RWPE2 (cell line): ENCODE measurements at places on chromosomes 3 and 15.

DNA sequence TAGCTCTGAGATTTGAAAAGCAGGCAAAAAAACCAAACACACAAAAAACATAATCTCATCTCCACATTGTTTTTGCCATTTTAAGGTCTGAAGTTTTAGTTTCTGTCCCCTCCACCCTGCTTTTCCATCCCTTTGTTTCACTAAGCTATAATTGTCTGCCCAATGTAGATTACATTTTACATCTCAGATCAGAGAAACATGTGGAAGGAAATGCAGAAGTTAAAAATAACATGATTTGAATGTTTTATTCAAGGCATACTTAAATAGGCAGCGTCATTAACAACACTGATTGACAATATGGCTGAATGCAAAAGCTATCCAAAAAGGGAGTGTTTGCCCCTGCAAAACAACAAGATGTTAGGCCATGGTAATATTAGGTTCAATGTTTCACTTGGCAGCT, 448.1 kb upstream of the ZNF385D start:
- no peak overlapping the region for H3K4me3 ChIP-seq
- no peak for DNase-seq
- no peaks in the 10 kb centered on the region for H3K4me1 ChIP-seq
- no peaks in the 10 kb centered on the region for H3K36me3 ChIP-seq

DNA sequence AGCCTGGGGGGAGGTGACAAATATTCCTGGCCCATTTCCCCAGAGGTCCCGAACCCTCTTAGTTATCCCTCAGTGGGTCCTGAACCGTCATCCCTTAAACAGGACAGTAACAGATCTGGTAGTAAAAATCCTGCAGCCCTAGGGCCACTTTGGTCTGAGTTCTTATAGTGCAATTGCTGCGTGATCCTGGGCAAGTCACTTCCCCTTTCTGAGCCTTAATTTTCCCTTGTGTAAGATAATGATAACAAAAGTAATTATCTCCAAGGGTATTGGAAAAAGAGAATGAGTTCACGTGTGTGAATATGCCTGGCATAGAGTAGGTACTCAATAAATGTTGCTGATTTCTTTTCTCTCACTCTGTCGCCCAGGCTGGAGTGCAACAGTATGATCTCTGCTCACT, 2.9 kb upstream of the JAGN1 start:
- no peak overlapping the region for H3K27ac ChIP-seq
- no peaks in the 10 kb centered on the region for H3K27me3 ChIP-seq
- DNase-seq, result no peak

DNA sequence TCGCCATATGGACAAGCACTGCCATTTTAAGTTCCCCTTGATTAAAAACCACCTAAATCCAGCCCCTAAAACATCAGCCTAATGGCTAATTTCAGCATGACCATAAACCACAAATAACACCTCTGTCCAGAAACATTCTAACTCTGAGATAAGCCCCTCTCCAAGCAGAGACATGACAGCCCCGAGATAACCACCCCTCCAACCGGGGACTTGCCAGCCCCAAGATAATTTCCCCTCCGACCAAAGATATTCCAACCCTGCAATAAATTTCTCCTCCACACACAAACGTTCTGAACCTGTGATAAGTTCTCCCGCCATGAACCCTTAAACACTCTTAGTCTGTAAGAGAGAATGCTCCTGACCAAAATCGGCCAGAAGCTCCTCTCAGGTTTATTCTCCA, 586.8 kb downstream of the EDEM1 start:
- DNase-seq, result no peak
- H3K4me1 ChIP-seq, result no peaks in the 10 kb centered on the region
- no peaks in the 10 kb centered on the region for H3K27me3 ChIP-seq
- H3K4me3 ChIP-seq, result no peak overlapping the region
- H3K36me3 ChIP-seq, result no peaks in the 10 kb centered on the region

DNA sequence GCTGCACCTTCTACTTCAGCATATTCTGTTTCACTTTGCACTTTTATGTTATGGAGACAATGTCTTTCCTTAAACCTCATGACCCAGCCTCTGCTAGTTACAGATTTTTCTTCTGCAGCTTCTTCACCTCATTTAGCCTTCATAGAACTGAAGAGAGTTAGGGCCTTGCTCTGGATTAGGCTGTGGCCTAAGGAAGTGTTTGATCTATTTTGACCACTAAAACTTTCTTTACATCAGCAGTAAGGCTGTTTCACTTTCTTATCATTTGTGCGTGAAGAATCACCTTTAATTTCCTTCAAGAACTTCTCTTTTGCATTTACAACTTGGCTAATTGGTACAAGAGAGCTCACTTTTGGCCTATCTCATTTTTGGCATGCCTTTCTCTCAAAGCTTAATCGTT, 40.9 kb downstream of the PHLDB2 start:
- no peak overlapping the region for H3K4me3 ChIP-seq
- peak overlapping the region; percentile 95 for H3K27ac ChIP-seq
- no peaks in the 10 kb centered on the region for H3K27me3 ChIP-seq

GRCh38 chr3:195551381-195551978, 8.4 kb upstream of the PPP1R2 start:
- no peak for DNase-seq
- H3K4me1 ChIP-seq, result peaks cover 6% of the 10 kb centered on the region
- H3K36me3 ChIP-seq, result no peaks in the 10 kb centered on the region
- no peaks in the 10 kb centered on the region for H3K27me3 ChIP-seq
- no peak overlapping the region for H3K4me3 ChIP-seq

DNA sequence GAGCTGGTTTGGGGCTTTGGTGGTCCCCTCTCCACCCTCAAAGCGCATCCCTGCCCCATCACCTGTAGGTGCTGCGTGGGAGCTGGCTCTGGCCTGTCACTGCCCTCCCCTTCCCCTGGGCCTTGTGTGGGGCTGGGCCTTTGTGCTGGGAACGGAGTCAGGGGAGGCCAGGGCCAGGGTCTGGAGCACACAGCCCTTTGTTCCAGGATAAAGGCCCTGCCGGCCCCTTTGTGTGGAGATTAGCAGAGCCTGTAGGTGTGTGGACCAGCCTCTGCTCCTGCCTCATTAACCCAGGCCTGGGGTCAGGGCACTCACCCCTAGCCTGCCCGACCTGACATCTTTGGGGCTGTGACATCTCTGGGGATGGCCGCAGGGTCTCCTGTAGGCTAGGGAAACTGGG, 8.9 kb downstream of the EPHB3 start:
- H3K27me3 ChIP-seq, result no peaks in the 10 kb centered on the region
- no peak for DNase-seq
- peaks cover 27% of the 10 kb centered on the region for H3K4me1 ChIP-seq
- peaks cover 7% of the 10 kb centered on the region; the same call in 1 of the 2 replicates for H3K36me3 ChIP-seq
- no peak overlapping the region for H3K4me3 ChIP-seq
- no peak overlapping the region for H3K27ac ChIP-seq

DNA sequence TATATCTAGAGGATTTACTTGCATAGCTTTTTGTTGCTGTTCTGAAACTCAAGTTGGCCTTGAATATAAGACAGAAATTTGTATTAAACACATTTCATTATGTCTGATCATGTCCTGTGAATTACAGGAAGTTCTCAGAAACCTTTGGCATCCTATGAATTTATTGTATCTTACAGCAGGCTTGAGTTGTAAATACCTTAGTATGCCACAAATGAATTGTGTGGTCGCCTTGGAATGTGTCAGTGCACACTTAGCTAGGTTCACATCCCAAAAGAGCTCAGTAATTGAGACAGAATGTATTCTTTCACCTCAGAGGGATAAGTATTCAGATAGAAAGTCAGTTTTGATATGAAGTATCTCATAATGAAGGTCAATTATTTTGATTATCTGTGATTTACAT, 83.4 kb downstream of the NEK11 start:
- H3K36me3 ChIP-seq, result peaks cover 5% of the 10 kb centered on the region; the same call in 1 of the 2 replicates
- H3K27ac ChIP-seq, result peak overlapping the region; percentile 56
- no peak overlapping the region for H3K4me3 ChIP-seq
- no peaks in the 10 kb centered on the region for H3K27me3 ChIP-seq
- no peak for DNase-seq

GRCh38 chr3:73556520-73557372, 68.0 kb downstream of the PDZRN3 start:
- H3K36me3 ChIP-seq, result no peaks in the 10 kb centered on the region
- no peak overlapping the region for H3K4me3 ChIP-seq
- H3K27me3 ChIP-seq, result no peaks in the 10 kb centered on the region
- no peak for DNase-seq

GRCh38 chr15:31100738-31101137, 787 bp downstream of the TRPM1 start:
- H3K27me3 ChIP-seq, result no peaks in the 10 kb centered on the region
- no peak overlapping the region for H3K27ac ChIP-seq
- no peak for DNase-seq
- H3K4me1 ChIP-seq, result peaks cover 3% of the 10 kb centered on the region
- H3K36me3 ChIP-seq, result no peaks in the 10 kb centered on the region
- H3K4me3 ChIP-seq, result no peak overlapping the region

DNA sequence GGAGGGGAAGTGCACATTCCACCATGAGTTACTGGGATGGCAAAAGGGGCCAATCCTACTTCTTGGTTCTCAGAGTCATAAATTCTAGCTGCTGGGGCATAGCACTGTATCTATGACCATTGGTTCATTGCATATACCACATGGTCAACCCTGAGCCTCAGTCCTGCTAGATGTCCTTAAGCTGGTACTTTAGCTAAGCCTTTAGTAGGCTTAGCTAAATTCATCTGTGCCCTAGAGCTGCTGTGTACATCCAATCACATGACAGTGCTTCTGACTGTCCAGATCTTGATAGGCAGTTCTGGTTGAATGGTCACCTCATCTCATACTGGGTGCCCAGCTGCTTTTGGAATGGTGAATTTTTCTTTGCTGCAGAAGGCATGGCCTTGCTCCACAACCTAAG, 8.2 kb downstream of the NDUFB4 start:
- H3K4me3 ChIP-seq, result no peak overlapping the region
- no peaks in the 10 kb centered on the region for H3K4me1 ChIP-seq
- H3K27ac ChIP-seq, result no peak overlapping the region
- H3K36me3 ChIP-seq, result peaks cover 33% of the 10 kb centered on the region
- DNase-seq, result no peak

DNA sequence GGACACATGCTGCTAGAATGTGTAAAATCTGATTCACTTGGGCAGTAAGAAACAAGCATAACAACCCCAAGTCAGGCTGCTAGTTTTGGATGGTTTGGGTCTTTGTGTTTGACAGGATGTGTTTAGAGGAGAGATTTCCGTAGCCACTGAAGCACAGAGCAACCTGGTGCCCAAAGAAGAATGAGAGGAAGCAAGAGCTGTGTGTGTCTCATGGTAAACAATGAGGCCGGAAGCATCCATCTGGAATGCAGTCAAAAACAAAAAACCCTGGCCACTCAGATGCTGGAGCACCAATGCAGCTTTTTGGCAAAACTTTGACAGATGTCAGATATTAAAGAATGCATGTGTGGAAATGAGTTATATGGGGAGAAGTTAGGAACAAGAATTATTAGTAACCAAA, 39.4 kb upstream of the SNRK start:
- no peak for DNase-seq
- H3K36me3 ChIP-seq, result no peaks in the 10 kb centered on the region
- H3K4me3 ChIP-seq, result no peak overlapping the region
- no peaks in the 10 kb centered on the region for H3K4me1 ChIP-seq
- no peak overlapping the region for H3K27ac ChIP-seq

- no peak overlapping the region for H3K4me3 ChIP-seq
- no peaks in the 10 kb centered on the region for H3K27me3 ChIP-seq
- DNase-seq, result no peak
- H3K36me3 ChIP-seq, result no peaks in the 10 kb centered on the region
- no peaks in the 10 kb centered on the region for H3K4me1 ChIP-seq
- no peak overlapping the region for H3K27ac ChIP-seq
Measured at GRCh38 chr3:154616298-154616697, 186.3 kb upstream of the GPR149 start.

DNA sequence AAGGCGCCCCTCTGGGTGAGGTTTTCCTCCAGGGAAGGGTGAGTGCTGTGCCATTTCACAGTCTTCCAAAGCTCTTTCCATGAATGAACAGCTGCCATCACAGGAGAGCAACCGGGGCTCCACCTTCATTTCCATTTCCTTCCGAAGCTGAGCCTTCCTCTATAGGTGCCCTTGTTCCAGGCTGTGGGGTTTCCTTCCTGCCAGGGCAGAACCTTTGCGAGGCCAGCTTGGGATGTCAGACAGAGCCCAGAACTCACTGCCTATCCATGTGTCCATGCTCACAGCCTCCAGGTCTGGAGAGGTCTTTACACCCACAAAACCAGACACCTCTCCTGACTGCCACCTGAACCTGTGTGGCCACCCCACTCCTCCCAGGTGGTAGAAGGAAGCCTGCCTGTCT, 49.2 kb downstream of the SLCO2A1 start:
- H3K36me3 ChIP-seq, result no peaks in the 10 kb centered on the region
- H3K4me1 ChIP-seq, result no peaks in the 10 kb centered on the region
- no peak overlapping the region for H3K27ac ChIP-seq
- H3K27me3 ChIP-seq, result no peaks in the 10 kb centered on the region
- no peak overlapping the region for H3K4me3 ChIP-seq

GRCh38 chr3:102181175-102181920, 253.5 kb upstream of the ZPLD1 start:
- H3K36me3 ChIP-seq, result no peaks in the 10 kb centered on the region
- no peak for DNase-seq
- no peak overlapping the region for H3K4me3 ChIP-seq

- peaks cover 73% of the 10 kb centered on the region for H3K36me3 ChIP-seq
- H3K27ac ChIP-seq, result no peak overlapping the region
- H3K27me3 ChIP-seq, result no peaks in the 10 kb centered on the region
- H3K4me3 ChIP-seq, result no peak overlapping the region
- no peak for DNase-seq
- no peaks in the 10 kb centered on the region for H3K4me1 ChIP-seq
Measured at GRCh38 chr3:51478630-51479029, 21.2 kb downstream of the DCAF1 start.

DNA sequence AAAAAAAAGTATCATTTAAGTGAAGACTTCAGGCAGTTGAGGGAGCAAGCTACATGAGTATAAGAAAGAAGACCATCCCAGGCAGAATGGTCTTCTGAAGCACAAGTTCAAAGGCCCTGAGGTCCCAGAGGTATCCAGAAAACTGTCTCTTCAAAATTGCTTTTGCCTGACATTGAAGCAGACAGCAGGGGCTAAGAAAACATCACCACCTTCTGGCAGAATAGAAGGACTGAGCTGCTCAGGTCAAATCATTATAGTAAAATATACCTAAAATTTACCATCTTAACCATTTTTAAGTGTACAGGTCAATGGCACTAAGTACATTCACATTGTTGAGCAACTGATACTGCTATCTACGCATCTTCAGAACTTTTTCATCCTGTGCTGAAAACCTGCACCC, 16.4 kb downstream of the GPR160 start:
- no peaks in the 10 kb centered on the region for H3K27me3 ChIP-seq
- H3K27ac ChIP-seq, result no peak overlapping the region
- H3K4me1 ChIP-seq, result no peaks in the 10 kb centered on the region
- no peaks in the 10 kb centered on the region for H3K36me3 ChIP-seq
- H3K4me3 ChIP-seq, result no peak overlapping the region
- DNase-seq, result no peak

DNA sequence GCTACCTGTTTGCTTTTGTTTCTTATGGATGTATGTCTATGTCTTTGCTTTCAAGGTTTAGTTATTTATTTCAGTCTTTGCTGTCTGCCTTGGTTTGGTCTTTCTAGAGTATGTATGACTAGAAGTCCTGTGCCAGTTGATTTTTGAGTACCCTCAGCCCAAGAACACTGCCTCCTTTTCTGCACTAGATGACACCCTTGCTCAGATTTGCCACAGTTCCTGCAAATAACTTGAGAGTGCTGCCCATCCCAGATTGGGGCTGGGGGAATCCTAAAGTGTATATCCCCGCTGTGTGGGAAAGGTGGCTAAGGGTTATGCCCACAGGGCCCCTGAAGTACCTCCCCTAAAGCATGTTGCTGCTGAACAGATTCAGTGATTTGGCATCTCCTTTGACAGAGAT, 32.0 kb downstream of the NLGN1 start:
- H3K27me3 ChIP-seq, result no peaks in the 10 kb centered on the region
- H3K4me1 ChIP-seq, result no peaks in the 10 kb centered on the region
- no peaks in the 10 kb centered on the region for H3K36me3 ChIP-seq
- no peak overlapping the region for H3K4me3 ChIP-seq
